ENCODE measurements at places on chromosomes 7 and 10.

GRCh38 chr7:9498303-9498702, 1064.9 kb downstream of the NXPH1 start:
- peak; percentile 2 for DNase-seq

DNA sequence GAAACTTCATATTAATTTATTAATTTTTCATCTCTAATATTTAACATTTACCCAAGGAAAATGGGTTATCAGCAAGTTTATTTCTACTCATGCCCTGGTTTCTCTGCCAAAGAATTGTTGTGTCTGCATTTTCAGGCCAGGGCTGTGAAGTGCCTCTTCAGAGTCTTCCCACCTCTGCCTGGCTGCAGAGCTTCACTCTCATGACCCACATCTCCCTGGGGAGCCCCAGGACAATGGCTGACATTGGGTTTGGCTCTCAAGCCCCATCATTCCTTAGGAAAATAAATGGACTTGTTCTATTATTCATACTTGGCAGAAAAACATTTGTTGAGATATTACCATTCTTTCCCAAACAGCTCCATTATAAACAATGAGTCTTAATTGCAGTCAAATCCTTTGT, 30.3 kb downstream of the CACNA2D1 start:
- DNase-seq: no peak

DNA sequence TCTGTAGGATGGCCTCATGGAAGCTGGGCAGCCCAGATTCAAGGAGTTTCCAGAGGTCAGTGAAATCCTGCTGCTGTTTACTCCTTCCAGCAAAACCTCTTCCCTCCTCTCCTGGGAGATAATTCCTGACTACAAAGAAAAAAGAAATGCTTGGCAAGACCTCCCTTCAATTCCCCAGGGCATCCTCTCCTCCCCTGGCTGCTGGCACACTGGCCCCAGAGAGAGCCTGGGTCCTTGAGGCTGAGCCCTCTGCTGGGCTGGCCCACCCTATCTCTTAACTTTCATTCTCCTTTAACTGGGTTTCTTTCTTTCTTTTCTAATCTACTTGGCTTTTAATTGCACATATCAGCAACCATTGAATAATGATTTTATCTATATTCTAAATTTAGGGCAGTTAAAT, 7.7 kb downstream of the DRGX start:
- DNase-seq: no peak

- DNase-seq: no peak
Measured at GRCh38 chr10:122487174-122487765, 25.9 kb downstream of the HTRA1 start.

- DNase-seq: no peak
Measured at GRCh38 chr10:97333351-97333600, 1.3 kb downstream of the FRAT2 start.

DNA sequence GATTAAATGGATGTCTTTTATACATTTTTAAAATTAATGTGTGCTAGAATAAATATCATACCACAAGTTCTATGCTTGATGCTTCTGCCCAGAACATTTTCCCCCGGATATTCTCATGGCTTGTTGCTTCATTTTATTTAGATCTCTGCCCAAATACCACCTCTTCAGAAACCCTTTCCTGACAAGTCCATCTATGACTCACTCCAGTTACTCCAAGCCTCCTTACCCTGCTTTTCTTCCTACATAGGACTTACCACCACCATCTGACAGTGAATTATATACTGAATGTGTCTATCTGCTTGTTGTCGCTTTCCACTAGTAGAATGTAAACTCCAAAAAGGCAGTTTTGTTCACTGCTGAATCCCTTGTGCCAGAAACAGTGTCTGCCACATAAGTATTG, 19.1 kb upstream of the ERVW-1 start:
- DNase-seq: no peak

GRCh38 chr10:29157321-29157720, 131.5 kb upstream of the LYZL1 start:
- DNase-seq: no peak

GRCh38 chr10:12668634-12669033, 319.3 kb downstream of the CAMK1D start:
- DNase-seq: no peak

DNA sequence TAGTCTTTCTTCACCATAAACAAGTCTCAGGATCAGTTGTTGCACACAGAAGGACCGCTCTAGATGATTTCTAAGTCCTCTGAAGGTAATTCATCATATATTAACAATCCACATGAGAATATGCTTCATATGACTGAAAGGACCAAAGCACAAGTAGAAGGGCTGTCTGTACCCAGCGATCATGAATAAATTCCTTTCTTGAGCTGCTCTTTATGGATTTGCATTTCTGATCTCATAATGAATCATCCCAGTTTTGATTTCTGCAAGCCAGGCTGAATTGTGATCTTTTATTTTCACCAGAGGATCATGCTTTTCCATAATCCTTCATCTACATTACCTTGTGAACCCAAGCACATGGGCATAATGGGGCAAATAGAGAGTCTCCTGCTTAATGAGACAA, 675.6 kb downstream of the MAGI2 start:
- no peak for DNase-seq
